ENCODE measurements at places on chromosomes 12 and 14.

DNA sequence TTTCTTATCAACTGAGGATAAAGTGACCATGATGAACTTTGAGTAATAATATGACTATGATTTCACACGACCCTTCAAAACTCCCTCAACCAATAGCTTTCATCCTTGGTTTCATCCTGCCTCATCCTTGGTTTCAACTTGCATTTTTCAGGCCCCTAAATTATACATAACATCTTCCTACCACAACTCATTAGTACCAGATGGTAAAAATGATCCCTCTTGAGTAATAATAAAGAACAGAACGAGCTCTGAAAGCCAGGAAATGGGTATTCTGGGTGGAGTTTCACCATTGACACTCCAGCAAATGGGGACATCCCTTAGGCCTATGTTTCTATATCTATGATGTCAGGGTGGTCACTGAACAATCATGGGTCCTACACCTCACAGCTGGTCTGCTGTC lies 72.1 kb upstream of the LMNTD1 start:
- no peak for DNase-seq

- no peak for DNase-seq
These were observed 167.3 kb upstream of the GRIN2B start for GRCh38 chr12:14148489-14149270.

DNA sequence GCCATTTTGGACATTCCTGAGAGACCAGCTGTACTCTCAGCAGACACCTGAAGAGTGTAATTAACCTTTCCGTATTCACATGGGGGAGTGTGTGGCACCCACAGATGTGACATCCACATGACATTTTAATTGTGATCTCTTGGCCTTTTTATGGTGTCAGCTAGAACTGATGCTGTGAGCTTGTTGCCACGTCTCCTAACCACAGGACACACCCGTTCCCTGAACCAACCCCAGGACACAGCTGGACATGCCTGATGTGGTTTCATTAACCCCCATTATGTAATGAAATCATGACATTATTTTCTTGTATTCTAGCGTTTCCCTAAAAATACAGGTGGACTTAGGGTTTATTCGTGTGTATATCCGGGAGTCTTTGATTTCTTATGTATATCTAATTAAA lies 1036.1 kb downstream of the TMEM121 start:
- no peak for DNase-seq

- DNase-seq, result no peak
These were observed 448.1 kb downstream of the APAF1 start for GRCh38 chr12:99093166-99093565.

DNA sequence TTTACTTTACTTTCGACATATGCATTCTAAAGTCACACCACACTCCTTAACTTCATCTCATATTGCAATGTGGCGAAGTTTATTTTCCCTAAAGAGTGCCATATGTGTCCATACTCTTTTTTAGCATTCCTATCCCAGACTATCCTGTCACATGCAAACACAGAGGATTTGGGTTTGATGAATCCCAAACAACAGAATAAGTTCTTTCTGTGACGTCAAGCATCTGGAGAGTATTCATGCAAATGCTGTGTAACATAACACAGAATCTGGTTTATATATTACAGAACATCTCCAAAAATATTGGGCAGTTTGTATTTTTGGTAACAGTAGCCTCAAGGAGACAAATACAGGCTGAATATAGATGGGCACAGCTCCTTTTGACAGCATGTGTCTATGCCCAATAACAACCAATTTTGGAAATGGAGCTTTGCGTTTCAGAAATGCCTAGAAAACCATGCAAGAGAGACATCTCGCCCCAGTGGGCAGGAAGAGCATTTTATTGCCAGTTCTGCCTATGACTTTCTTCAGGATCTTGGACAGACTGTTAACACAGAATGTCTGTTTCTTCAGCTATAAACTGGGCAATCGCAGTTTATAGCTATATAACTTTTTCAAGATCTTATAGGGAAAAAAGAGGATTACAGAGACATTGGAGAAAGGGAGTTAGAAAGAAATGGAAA lies 190.8 kb downstream of the ADAMTS20 start:
- no peak for DNase-seq

DNA sequence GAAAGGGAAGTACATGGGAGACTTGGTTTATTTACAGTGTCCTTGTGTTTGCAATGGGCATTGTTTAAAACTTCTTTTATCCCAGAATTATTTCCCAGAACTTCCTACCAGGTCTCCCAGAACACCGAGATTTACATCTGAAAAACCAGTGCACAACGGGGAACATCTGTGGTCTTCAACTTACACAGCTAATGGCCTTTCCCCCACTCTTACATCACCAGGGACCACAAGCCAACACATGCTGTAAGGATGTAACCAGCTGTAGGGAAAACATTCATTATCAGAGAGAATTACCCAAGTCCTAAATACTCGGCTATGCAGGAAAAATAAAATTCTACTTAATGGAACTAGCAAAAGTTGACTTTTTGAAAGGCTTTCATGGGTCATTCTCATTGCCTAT lies 267.6 kb downstream of the DUSP6 start:
- DNase-seq, result no peak

- no peak for DNase-seq
These were observed 85.1 kb downstream of the DRAM1 start for GRCh38 chr12:101962486-101962885.

DNA sequence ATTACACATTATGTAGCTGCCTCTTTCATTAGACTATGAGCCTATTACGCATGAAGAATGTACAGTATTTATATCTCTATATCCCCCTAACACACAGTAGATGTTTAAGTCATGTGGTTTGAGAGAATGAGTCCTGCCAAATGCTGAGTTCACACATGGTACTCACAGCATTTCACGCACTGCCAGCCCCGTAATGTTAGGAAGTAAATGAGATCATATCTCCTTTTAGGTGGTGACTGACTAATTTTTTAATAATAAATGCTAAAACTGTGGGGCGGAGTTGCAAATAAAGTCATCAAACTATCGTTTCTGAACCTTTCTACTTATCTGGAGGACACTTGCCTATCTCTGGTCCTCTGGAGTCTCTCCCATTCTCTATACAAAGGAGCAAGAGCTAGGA lies 343.8 kb downstream of the ADAMTS20 start:
- DNase-seq, result no peak

Data from stimulated activated CD4-positive, alpha-beta T cell treated with anti-CD3 and anti-CD28 coated beads, Interleukin-2, amount 100 ng/mL, for 48 hours (primary cell).